ENCODE measurements at places on chromosomes 3 and 15.

DNA sequence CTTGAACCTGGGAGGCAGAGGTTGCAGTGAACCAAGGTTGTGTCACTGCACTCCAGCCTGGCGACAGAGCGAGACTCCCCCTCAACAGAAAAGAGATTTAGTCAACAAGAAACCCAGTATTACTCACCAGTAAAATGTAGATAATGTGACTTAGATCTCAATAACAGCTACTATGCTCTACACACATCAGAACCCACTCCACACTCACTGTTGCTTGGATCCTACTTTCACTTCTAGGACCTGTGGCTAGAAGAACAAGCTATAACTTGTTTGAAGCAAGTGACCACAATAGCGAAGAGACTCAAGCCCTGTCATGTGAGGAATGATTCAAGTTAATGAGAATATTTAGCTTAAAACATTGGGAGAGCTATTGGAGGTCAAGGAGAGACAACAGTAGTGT lies 100.7 kb downstream of the ANXA2 start:
- no peak for DNase-seq

DNA sequence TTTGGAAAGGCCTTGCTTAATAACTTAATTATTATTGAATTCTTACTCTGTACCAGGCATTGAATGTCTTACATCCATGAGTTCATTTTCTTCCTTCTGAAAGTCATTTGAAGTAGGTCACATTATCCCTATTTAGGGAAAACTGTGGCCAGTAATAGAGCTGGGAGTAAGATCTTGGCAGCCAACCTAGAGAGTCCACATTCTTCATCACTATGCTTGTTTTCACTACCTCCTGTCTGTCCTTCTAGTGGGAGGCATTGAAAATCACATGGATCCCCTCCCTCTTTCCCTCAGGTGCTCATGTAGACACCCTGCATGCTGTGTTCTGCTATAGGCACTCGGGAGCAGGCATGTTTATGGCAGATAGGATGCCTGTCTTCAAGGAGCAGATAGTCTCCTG lies 154.9 kb downstream of the EBLN2 start:
- no peak for DNase-seq

GRCh38 chr15:99403597-99403996 lies 152.3 kb downstream of the LRRC28 start:
- no peak for DNase-seq

DNA sequence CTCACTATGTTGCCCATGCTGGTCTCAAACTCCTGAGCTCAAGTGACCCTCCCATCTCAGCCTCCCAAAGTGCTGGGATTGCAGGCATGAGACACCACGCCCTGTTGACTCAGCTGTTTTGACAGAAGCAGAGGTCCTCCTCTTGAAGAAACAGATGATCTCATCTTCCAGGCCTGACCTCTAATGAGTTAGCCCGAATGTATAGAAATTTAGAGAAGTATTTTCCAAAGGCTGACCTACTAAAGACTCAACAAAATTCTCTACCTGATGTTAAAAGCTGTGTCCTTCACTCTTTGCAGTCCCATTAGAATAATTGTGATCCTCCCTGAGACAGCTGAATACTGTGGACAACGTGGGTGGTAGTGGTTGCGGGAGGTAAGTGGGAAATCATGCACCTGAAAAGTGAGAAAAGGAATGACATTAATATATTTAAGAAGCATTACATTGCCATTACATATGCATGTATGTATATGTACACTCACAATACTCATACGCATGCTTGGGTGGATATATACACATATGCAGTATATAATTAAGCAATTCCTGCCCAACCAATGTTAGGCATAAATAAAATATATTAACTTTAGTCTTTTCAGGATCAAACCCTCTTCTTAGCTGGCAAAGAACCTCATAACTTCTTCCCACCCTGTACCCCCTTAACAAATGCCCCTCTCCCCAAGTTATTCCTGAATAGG lies 204.6 kb upstream of the NR2F2 start:
- no peak for DNase-seq

DNA sequence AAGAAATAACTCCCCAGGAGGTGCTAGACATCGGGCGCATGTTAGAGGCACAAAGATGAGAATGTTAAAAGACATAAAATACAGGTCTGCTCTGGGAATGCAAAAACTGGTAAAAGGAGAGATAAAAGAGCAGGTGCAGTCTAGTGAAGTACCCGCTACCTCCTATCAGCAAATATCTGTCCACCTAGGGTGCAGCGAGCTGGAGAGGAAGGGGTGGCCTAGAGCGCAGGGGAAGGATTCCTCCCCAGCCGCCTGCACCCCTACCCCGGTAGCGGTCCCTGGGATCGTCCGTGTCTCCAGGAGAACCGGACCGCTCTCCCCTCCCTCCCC lies 237 bp upstream of the ZNF662 start:
- DNase-seq = no peak

DNA sequence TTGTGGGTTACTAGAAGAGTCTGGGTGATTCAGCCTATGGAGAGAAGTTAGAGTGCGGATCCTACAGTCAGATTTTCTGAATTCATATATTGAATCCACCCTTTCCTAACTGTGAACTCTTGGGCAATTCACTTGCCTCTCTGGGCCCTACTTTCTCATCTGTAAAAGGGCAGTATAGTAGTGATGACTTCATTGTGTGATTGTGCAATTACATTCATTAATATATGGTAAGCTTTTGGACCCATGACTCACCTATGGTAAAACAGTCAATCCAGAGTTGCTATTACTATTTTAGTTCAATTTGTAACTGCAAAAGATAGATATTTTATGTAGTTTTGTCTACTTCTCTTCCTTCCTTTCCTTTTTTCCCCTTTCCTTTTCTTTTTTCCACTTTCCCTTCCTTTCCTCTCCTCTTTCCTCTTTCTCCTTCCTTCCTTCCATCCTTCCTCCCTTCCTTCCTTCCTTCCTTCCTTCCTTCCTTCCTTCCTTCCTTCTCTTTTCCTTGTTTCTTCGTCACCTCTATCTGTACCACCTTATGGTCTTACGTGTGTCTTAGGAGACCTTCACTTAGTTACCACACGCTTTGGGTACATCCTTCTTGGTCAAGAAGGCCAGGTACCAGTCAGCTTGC lies 37.0 kb downstream of the GMNC start:
- DNase-seq = no peak

DNA sequence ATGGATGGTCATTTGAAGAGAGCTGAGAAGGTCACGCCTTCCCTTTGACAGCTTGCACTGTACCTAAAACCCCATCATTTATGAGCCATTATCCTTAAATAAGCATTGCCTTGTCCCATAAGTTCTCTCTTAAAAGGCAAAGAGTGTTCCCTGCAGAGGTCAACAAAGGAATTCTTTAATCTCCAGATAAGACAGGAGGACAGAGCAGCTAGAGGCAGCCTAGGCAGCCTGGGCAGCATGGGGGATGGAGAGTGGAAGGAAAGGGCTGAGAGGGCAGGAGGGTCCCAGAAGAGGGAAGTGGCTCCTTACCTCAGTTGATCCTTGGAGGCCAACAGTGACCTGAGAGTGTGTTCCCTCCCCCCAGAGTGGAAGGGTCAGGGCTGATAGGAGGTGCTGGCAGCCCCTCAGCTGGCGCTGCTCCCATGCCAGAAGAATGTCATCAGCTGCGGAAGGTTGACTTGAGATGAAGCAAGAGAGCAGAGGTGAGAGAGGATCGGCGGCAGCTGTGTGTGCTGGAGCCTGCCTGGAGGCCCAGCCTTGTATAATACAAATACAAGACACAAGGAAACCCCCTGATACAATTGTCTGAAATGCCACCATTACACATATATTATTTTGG lies 12.8 kb downstream of the KBTBD13 start:
- no peak for DNase-seq

DNA sequence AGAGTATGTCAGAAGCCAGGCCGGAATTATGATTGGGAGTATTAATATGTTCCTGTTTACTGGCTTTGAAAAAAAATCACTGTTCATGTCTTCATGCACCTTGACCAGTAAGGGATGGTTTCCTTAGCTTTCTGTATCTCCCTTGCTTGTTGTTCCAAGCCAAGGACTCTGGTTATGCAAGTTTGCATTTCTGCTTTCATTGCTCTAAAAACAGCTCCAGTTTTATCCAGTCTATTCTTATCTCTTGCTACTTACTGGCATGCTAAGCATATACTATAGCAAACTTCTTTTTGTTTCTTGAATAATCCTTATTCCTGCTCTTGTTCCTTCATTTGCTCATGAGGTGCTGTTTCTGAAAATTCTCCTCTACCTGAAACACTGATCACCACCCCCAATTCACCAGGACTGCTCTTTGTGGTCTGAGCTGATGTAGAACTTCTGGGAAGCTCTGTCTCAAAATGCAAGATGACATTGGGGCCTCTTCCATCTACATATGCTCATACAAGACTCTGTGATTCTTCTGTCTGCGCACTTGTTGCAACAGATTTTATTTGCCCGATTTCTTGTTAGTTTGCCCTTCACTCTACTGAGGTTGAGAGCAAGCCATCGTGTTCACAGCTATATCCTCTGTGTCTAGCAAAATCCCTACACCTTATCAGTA lies 173.0 kb downstream of the EBLN2 start:
- DNase-seq = no peak

DNA sequence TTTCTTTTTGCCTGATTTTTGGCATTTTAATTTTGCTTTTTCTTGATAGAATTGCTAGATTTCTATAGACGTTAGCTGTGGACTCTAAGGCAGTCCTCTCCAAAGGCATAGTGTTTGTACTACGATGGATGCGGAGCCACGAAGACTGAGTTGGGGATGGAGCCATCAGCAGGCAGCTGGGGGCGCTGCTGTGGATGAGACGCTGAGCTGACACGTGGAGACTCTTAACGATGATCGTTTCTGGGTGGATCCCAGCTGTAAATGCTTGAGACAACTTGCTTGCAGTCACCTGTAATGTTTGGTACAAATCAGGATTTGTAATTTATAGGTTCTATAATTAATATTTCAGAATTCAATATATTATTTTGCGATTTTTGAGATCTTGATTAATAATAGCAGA lies 13.3 kb upstream of the PPP1R2 start:
- no peak for DNase-seq

DNA sequence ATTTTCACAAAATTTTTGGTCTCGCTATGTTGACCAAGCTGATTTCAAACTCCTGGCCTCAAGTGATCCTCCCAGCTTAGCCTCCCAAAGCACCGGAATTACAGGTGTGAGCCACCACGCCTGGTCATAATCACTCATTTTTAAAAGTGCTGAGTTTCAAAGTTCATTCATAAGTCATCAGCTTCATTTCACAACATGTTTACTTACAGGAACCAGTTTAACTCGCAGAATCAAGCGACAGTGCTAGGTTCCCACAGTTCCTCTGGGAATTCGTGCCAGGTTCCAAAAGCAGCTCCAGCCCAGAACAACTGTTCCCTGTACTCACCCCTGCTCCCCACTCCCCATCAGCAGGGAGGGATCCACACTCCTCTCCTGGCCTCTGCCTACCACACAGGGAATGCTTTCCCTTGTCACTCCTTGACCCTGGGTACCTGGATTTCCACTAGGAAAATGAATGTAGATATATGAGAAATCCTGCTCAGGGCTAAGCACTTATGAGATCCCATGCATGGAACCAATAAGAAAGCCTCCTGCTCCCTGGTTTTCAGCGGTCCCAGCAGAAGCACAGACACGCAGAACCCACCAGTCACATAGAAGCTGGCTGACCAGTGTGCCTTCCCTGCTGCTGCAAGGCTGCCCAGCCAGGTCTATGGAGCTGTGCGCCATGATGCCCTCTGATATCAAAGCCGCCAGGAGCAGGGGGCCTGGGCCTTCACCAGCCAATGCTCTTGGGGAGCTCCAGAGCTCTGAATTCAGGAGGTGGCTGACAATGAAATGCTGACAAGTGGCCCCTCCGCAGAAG lies 72.3 kb downstream of the ITGB5 start:
- no peak for DNase-seq

- no peak for DNase-seq
These were observed 64.4 kb downstream of the UACA start for GRCh38 chr15:70698836-70699390.

DNA sequence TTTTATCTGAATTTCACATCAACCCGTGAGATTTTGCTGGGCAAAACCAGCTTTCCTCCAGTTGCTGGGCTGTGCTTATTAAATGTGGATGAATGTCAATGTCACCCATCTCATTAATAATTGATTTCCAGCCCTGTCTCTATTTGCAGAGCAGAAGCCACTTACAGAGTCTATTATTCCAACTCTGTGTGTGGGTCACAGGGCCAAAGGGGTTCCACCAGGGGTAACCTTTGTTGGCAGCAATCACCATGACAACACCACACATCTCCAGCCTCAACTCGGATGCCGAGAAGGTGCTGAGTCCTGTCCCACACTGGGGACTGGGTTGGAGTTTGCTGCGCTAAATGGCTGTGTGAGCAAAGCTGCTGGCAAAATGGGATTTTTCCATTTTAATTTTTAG lies 51.1 kb upstream of the WNT5A start:
- no peak for DNase-seq

- DNase-seq = no peak
These were observed 226.6 kb upstream of the IL12A start for GRCh38 chr3:159761848-159762635.

GRCh38 chr3:60277361-60277800 lies 973.9 kb downstream of the FHIT start:
- no peak for DNase-seq

- no peak for DNase-seq
These were observed 28.6 kb upstream of the TGFBR2 start for GRCh38 chr3:30577788-30578187.

DNA sequence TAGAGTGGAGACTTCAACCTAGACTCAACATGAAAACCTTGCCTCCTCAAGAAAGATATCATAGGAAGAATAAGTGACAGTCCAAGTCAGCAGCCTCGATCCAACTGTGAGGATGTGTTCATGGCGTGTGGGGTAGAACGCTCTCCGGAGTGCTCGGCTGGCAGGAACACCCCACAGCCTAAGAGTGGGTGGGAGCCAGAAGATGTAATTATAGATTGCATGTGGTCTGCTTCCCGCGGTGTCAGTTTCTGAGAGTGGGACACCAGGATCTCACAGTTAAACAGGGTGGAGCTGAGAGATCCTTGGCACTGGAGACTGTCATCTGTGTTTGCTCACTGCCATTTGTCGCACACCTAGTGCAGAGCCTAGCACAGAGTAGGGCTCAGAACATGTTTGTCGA lies 158.0 kb downstream of the CTNNB1 start:
- DNase-seq = no peak

DNA sequence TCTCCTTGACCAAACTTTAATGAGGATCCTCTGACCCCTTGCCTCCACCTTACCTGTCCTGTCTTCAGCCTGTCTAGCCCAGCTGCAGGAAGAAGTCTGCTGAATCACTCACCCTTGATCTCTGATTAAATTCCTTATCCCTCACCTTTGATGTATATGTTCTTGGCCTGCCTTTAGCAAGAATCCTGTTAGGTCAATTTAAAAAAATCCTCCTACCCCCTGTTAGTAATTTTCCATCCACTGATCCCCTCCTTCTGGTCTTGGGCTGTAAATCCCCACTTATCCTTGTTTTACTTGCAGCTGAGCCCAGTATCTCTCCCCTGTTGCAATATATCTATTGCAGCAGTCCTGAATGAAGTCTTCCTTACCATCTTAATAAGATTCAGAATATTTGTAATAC lies 39.0 kb downstream of the MYH15 start:
- no peak for DNase-seq
